ENCODE measurements at places on chromosomes 3 and 15.

DNA sequence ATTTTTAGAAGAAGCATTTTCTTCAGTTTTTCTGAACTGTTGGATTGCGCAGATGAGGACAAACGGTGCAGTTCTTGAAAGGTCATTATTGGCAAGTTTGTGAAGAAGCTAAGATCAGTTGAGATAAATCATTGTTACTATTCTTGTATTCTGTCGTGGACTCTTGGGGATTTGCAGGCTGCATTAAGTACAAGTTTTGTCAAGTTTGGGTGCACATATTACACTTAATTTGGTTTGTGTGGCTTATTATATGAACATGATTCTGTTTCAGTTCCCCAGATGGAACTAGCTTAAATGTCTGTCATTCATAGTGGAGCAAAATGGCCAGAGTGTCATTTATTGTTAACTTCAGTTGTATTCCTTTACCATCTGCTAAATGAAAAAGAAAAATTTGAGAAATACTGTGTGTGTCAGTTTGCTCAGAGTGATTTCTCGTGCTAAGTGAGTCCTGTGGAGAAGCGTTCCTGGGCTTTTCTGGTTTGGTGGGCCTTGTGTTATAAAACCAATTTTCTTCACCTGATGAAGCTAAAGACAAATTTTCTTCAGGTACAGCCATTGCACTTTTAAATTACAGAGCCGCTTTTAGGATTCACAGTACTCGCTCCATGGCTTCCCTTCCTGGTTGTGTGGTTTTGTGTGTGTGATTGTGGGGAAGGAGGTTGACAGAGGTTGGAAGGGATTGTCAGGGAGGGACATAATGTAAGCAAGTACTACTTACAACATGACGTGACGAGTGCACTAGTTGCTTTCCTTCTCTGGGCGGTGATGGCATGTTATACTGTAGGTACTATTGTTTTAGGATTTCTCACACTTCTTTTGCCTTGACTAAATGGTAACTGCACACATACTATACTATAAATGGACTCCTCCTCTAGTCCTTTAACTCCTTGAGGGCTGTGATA lies 1.7 kb downstream of the AKAP13 start:
- no peak for DNase-seq

DNA sequence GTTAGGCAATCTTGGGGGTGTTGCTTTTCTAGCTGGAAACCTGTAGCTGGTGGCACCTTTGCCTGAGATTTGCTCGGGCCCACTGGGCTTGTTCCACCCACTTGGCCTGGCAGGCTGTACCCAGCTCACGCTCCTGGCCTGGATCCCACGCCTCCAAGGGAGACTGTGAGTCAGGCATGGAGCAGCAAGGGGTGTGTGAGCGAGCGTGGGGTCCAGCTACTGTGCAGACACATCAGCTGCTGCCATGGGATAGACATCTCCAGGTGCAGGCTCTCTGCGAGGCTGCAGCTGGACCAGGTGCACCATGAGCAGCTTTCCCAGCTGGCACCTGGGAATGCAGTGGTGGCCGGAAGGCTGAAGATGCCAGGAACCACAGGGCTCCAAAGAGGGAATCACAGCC lies 36.0 kb downstream of the NR1D2 start:
- DNase-seq = no peak

DNA sequence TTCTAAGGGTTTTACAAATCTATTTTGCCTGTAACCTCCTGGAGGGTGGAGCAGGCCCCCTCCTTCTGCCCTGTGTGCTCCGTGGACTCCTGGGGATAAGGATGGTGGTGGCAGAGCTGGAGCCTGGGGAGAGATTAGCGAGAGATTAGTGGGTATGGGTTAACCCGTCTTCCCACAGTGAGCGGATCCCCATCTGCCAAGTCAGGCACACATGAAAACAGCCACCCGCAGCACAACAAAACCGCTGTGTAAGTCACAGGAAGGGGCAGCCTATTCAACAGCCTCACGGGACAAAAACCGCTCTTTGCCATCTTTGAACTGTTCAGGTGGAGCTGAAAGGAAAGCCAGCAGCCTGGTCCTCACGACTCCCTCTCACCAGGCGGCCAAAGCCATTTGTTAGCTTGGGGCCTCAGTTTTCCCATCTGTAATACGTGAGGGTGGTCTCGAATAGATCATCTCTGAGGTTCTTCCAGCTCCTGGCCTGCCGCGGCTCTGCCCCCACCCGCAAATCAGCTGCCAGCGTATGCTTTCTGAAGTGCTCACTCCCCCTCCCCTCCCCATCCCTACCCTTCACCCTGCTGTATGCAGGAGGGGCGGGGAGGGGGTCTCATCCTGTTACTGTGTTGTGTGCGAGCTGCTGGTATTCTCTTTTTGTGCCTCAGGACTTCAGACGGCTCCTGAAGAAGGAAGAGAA lies 43.6 kb downstream of the PDIA5 start:
- DNase-seq = no peak

DNA sequence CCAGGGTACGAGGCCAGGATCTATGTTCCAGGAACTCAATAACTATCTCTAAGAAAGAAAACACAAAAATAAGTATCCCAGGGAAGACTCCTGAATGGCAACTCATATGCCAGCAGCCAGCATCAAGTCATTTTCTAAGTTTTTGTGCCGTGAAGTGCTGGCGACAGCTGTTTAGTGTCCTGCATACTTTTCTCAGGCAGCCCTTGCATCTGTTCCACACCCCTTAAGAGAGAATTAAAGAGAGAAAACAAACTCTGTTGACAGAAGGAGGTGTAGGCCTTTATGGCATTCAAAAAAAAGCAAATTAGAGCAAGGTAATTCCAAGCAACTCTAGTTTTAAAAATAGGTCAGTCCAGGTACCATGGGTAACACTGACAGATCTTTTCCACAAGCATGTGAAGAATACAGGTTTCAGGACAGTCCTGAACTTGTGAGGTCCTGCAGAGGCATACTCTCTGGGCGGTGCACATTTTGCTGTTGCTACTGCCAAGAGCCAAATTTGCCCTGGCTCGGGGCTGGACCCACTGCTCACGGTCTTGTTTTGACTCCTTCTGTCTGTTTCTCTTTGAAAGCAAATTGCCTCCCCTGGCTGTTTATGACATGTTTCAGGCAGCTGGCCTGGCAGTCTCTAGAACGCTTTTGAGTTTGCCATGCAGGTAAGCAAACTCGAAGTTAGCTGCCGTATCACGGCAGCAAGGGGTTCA lies 252.1 kb upstream of the ADAMTS9 start:
- DNase-seq = no peak

DNA sequence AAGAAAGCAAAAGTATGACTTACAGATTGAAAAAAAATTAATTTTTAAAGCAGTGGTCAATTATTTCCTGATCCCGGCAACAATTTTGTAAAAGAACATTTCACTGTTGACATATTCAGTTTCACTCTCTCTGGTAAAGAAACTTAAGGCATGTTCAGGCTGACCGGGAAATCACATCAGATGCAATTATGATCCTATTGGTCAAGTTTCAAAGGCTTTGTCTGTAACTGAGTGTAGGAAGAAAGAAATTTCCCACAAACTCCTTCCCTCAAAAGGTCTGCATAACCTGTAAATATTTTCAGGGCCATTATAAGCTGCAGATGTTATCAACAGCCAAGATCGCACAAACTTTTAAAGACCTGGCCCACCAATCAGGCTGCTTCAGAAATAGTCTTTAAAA lies 205.4 kb upstream of the IGF1R start:
- DNase-seq = no peak

GRCh38 chr3:44962621-44963393 lies 13.2 kb downstream of the ZDHHC3 start:
- DNase-seq = no peak
